ENCODE measurements at places on chromosomes 4 and X.

DNA sequence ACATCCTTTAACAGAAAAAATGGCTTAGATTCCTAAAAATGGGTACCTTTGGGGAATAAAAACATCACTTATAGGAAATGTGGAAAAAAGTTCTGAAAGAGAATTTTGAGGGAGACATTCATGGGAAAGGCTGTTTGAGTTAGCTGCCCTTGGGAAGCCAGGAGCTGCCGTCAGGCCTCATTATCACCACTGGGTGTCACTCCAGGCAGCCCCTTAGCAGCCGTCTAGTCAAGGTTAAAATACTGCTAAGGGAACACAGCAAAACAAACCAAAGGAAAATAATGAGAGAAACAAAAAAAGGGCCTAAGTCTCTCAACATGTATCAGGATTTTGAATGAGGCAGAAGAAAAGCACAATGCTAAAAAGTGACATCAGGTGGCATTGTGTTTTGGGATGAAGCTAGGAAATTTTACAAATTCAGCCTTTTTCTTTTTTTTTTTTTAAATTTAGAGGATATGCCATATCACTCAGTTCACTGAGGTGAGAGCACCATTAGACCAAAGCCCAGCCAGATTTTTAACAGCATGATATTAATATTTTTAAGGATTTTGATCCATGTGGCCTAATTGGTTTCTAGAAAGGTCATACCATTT lies 235.3 kb downstream of the GPAT3 start:
- DNase-seq: peak; percentile 15

DNA sequence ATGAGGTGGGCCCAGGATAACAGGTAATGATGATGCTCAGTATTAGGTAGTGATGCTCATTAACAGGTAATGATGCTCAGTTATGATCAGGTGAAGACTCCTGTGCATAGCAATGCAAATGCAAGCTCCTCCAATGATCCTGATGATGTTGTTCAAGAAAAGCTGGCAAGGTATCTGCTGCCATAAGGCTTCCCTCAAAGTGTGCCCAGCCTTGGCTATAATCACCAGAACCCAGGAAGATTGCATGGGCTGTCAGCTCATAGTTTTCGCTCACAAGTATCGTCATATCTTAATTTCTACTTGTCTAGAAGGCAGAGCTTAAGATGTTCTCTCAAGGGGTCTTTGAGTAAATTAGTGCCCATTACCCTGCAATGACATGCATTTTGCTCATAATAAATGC lies 366.2 kb upstream of the CLNK start:
- no peak for DNase-seq

- DNase-seq: no peak
These were observed 45.8 kb downstream of the AREG start for GRCh38 chr4:74490736-74491135.

- no peak for DNase-seq
These were observed 740.3 kb upstream of the FRG1 start for GRCh38 chr4:189200353-189200752.

GRCh38 chrX:45715748-45716147 lies 515.1 kb upstream of the DIPK2B start:
- DNase-seq: no peak

GRCh38 chr4:80393970-80394250 lies 58.4 kb downstream of the CFAP299 start:
- DNase-seq: no peak

- no peak for DNase-seq
These were observed 56.6 kb upstream of the NRK start for GRCh38 chrX:105765691-105766090.

- DNase-seq: no peak
These were observed 76.4 kb downstream of the EFHC2 start for GRCh38 chrX:44267116-44267515.

- no peak for DNase-seq
These were observed 668.5 kb downstream of the PCDH18 start for GRCh38 chr4:136863756-136864155.

DNA sequence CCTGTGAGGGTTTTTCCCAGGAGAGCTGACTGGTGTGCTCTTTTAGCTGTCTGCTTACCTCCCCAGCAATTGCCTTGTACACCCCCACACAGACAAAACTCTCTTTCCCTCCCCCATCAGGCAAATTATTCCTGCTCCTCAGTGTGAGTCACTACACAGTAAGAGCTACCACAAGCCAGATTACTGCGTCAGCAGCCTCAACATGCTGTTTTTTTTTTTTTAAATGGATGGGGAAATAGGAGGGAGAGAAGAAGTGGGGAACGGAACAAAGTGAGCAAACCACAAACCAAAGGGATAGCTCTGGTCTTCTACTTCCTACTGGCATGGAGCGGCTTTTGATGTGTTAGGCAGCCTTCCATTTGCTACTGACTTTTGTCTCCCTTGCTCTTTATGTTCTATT lies 107.5 kb upstream of the ACSL4 start:
- DNase-seq: peak; percentile 81

DNA sequence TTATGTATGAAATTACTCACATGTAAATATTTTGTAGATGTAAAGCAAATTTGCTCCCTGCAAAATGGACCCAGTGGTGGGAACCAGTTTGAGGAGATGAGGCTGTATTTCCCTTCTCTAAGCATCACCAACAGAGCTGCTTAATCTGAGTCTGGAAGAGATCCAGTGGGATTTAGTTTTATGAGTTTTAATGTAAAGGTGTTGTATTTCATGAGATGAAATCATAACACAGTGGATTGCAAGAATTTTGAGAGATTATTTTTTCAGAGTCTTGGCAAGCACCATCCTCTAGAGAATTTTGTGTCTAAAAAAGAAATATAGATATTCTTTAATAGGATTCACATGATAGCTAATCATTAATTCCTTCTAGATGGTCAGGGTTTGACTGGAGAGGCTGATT lies 35.6 kb upstream of the SFRP2 start:
- DNase-seq: no peak

DNA sequence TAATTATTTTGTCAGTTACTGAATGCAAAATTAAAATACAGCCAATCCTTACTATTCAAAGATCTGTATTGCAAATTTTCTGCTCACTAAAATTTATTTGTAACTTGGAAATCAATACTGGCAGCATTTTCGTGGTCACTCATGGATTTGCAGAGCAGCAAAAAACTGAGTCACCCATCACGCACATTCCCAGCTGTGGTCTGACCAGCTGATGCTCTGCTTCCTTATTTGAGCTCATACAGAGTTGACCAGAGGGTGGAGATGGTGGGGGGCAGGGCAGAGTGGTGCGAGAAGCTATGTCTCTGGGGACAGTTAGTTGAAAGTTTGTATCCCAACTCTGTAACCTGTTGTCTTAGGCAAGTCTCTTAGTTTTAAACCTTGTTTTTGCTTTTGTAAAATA lies 214.8 kb downstream of the SPCS3 start:
- peak; percentile 59 for DNase-seq

- no peak for DNase-seq
These were observed 189.1 kb downstream of the RAB28 start for GRCh38 chr4:13294961-13295605.

- DNase-seq: no peak
These were observed 13.6 kb downstream of the DHX15 start for GRCh38 chr4:24570574-24571236.
